ENCODE measurements at places on chromosomes 5 and 9.

- DNase-seq, result no peak
Observed at GRCh38 chr5:149143470-149143869, 2.2 kb downstream of the ABLIM3 start.

- no peak for DNase-seq
Observed at GRCh38 chr9:25556540-25556939, 121.7 kb downstream of the TUSC1 start.

- no peak for DNase-seq
Observed at GRCh38 chr5:132487095-132487428, 3.5 kb downstream of the IRF1 start.

DNA sequence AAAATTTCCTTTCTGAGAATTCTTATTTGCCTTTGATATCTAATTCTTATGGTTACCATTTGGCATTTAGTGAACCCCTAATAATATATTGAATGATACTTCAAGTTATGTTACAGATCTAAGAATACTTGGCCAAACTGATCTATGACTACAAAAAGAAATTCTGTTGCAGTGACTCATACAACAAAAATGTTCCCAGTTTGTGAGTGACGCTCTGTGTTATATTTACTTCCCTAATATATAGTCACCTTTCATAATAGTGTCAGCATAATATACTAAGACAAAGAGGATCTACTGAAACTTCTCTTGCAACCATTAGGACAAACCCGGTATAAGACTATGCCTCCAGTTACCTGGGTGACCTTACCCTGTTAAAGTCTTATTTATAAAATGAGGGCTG, 216.9 kb upstream of the TLX3 start:
- DNase-seq, result no peak

GRCh38 chr5:169731221-169731620, 94.1 kb downstream of the DOCK2 start:
- no peak for DNase-seq

DNA sequence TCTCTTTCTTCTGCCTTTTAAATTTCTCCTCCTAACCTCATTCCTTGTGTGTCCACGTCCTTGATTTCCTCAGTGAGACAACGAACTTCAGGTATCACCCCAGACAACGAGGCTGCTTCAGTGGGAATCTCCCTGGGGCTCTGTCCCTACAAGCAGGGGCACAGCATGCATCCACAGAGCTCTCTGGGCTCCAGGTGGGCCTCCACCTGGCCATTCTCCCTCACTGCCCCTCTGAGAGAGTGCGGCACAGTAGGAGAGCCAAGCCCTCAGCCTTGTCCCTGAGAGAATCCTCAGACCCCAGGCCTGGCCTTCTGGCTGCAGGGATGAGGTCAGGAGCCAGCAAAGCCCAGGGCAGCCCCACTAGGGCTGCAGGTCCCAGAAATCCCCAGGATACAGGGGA, 105.3 kb downstream of the LHFPL2 start:
- no peak for DNase-seq

DNA sequence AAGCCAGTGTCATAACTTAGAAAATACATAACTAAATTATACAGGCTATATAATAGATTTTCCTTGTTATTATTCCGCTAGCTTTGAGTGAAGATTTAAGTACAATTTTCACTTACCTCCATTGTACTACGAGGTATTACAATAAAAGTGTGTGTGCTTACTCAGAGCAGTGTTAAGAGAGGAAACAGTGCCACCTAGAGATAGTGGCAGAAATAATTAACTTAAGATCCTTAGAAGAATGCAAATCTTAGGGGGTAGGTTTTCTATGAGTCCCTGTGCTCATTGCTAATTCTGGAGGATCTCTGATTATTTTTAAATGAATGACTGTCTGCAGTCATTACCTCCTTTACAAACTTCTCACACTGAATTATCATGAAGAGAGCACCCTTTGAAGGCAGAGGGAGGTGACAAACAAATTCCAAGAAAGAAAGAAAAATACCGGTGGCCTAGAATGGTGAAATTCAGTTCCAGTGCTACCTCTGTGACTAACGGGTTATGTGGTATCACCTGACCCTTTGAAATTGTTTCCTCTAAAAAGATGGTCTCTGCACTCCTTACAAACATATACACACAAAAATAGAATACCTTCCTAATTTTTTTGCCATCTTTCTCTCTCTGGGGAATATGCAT, 379.8 kb downstream of the TRIM36 start:
- DNase-seq, result no peak

Data from stimulated activated CD8-positive, alpha-beta memory T cell treated with anti-CD3 and anti-CD28 coated beads, Interleukin-7, amount 100 ng/mL, for 1 hour (primary cell).